ENCODE measurements at places on chromosomes 13 and 19.

- no peak for DNase-seq
Measured at GRCh38 chr13:105670179-105670990, 865.1 kb downstream of the EFNB2 start.

GRCh38 chr19:11435833-11436313 lies 438 bp downstream of the PRKCSH start:
- no peak for DNase-seq

DNA sequence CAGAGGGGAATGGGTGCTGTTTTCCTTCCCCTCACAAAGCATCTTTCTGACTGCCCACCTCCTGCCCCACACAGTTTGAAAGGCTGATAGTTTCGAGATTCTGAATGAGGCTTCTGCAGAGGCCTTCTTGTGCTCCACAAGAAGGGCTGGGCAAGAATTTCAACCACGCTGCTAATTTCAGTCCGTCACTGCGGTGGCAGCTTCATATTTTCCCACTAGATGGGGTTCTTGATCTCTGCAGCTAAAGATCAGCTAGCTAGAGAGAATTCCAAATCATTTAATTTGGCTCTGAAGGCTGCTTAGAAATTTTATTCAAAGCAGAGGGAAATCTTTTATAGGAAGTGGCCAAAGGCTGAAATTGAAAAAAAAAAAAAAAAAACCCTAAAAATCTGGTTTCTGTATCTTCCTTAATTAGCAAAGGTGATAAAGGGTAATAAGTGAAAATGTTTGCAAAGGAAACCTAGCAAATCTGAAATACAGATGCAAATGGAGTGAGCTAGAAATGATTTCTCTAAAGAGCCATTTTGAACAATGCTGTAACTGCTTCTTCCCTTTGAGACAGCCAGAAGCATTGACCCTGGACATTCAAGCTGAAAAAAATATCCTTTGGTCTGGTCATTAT lies 38.0 kb upstream of the C13orf42 start:
- no peak for DNase-seq

GRCh38 chr13:99347335-99347878 lies 40.2 kb upstream of the GPR183 start:
- no peak for DNase-seq

- DNase-seq = no peak
Measured at GRCh38 chr19:57675881-57676280, 5.9 kb upstream of the ZNF551 start.

GRCh38 chr19:29001141-29001581 lies 211.8 kb downstream of the UQCRFS1 start:
- DNase-seq = no peak

DNA sequence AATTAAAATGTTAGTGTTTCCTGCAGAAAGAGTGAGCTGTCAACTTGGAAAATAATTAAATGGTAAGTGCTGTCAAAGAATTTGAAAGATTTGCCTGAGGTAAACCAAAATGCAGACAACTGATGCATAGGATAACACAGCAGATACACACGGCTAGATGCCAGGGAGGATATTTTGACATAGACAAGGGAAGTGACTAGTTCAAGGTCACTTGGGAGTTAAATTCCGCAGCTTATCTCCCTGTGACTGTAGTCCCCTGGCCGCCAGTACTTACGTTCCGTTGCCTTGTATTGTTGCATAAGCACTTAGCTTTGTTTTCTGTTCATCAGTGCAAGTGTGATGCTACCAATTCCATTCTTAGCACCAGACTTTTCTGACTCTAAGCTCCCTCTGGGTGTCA lies 247.3 kb upstream of the MAB21L1 start:
- no peak for DNase-seq

- no peak for DNase-seq
Measured at GRCh38 chr13:53560556-53560955, 531.9 kb downstream of the OLFM4 start.

DNA sequence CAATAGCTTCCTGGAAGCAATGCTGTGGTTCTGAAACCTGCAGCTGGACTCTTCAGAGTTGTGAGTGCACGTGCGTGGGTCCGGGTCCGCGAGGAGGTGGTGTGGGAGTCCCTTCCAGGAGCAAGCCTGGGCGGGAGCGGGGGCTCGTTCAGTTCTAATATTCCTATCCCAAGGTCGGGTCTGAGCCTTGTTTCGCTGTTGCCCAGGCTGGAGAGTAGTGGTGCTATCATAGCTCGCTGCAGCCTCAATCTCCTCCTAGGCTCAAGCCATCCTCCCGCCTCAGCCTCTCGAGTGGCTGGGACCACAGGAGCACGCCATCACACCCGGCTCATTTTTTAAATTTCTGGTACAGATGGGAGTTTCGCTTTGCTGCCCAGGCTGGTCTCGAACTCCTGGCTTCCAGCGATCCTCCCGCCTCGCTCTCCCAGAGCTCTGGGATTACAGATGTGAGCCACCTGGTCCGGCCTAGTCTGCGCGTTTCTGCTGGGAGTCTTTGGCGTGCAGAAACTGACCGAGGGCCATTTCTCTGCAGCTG lies 625 bp downstream of the ZFP82 start:
- DNase-seq = no peak

DNA sequence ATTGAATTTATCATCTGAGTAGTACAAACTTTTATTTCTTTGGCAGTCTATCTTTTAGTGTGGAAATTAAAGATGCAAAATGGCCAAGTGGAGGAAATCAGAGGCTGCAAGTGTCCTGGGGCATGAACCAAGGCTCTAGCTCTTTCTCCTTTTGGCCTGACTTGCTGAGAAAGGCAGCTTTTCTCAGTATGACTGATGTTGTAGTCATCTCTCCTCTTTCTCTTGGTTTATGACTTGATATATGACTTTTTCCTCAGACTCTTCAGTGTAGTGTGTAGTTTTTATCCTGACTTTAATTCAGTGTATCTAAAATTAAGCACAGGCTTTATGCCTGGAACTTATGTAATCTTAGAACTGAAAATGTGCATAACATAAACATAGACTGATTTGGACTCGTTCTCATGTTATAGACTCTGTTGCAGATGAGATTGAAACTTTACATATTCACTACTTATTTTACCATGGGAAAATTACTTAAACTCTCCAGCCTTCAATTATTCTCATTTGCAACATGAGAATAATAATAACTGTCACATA lies 65.7 kb downstream of the SLITRK5 start:
- DNase-seq = no peak

DNA sequence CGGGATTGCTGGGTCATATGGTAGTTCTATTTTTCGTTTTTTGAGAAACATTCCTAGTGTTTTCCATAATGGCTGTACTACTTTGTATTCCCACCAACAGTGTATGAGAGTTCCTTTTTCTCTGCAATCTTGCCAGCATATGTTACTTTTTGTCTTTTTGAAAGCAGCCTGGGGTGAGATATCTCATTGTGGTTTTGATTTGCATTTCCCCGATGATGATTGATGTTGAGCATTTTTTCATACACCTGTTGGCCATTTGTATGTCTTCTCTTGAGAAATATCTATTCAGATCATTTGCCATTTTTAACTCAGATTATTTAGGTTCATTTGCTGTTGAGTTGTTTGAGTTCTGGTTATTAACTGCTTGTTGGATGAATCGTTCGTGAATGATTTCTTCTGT lies 18.5 kb upstream of the ATP12A start:
- DNase-seq = no peak

DNA sequence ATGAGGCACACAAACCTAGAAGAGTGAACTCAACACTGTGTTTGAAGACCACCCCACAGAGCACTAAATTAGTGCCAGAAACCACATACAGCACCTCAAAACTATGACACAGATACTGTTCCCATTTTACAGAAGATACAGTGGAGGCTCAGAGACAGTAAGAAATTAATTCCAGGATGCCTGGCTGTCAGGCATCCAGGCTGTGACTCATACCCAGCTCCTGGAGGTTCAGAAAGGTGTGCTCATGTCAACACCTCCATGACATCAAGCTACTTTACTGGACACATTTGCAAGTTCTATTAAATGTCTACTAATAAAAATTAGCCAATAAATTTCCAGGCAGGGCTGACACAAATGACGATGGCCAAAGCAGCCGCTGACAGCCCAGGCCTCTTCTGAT lies 176.3 kb downstream of the ABCC4 start:
- no peak for DNase-seq

DNA sequence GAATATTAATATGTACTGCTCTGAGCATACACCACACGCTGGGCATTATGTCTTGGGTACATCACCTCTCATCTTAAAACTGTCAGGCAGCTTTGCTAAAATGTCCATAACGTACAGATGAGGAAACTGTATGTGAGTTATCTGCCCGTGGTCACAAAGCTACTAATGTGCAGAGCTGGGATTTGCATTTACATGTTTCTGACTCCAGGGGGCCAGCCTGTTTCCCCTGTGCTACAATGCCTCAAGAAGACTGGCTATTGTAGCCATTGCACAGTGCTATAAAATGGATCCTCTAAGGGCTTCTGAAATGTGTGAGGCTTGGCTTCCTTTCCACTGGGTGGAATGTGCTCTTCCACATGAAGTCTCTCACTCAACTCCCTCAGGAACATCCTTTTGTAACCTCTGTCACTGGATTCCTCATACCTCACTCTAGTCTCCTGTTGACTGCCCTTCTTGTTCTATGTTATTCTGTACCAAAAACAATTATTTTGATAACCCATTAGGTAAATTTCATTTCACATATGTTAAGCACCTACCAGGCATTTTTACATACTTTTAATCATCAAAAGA lies 95.6 kb upstream of the HTR2A start:
- no peak for DNase-seq

GRCh38 chr13:112657850-112658445 lies 31.9 kb upstream of the ATP11A start:
- peak; percentile 48 for DNase-seq

GRCh38 chr13:96104516-96104915 lies 14.6 kb downstream of the HS6ST3 start:
- DNase-seq = no peak

GRCh38 chr19:28569132-28570131 lies 643.5 kb downstream of the UQCRFS1 start:
- no peak for DNase-seq

GRCh38 chr19:41328842-41329225 lies 18.9 kb downstream of the CCDC97 start:
- no peak for DNase-seq

DNA sequence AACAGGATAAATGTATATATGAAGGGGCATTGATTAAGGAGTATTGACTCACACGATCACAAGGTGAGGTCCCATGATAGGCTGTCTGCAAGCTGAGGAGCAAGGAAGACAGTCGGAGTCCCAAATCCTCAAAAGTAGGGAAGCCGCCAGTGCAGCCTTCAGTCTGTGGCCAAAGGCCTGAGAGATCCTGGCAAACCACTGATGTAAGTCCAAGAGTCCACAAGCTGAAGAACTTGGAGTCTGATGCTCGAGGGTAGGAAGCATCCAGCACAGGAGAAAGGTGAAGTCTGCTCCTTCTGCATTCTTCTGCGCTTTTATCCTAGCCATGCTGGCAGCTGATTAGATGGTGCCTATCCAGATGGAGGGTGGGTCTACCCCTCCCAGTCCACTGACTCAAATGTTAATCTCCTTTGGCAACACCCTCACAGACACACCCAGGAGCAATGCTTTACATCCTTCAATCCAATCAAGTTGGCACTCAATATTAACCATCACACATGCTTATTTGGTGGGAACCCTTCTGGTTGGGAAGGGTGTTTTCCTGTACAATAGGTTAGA lies 55.1 kb downstream of the SLAIN1 start:
- no peak for DNase-seq

- DNase-seq = no peak
Measured at GRCh38 chr19:3234800-3235199, 10.3 kb downstream of the CELF5 start.

- DNase-seq = no peak
Measured at GRCh38 chr19:10420444-10421239, at the start of gene PDE4A. Gene PDE4A (plus strand): TSS chr19:10420538. CDS start chr19:10420765, 227 bp downstream.

DNA sequence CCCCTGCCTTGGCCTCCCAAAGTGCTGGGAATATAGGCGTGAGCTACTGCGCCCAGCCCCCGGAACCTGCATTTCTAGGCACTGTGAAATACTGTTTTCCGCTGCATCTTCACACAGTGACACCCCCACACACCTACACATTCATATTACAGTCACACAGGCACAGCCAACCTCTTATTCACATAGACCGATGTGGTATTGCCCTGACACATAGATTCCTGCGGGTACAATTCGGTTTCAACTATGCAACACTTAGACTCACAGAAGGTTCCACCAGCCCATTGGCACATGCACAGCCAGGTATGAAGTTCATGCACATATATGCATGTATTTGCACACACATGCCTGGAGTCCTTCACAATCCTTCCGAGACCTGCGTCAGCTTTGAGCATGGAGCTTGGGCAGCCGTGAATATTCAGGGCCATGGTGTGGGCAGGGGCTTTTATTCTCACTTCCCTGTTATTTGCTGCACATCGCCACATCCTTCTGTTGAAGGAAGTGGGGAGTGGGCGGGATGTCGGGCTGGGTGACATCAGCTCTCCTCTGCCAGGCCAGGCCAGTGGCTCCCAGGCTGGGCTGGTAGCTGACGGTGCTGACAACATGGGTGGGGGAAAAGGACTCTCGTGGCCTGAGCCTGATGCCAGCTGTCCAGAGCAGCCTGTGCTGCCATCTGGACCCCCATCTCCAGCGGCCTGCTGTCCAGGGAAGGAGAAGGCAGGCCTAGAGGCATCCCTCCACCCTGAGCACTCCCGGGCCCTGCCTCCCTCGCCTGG lies 5.4 kb upstream of the CDC37 start:
- DNase-seq = no peak

- no peak for DNase-seq
Measured at GRCh38 chr19:52170863-52171320, 529 bp downstream of the ZNF836 start.

- no peak for DNase-seq
Measured at GRCh38 chr13:106241974-106242953, 293.2 kb downstream of the EFNB2 start.

DNA sequence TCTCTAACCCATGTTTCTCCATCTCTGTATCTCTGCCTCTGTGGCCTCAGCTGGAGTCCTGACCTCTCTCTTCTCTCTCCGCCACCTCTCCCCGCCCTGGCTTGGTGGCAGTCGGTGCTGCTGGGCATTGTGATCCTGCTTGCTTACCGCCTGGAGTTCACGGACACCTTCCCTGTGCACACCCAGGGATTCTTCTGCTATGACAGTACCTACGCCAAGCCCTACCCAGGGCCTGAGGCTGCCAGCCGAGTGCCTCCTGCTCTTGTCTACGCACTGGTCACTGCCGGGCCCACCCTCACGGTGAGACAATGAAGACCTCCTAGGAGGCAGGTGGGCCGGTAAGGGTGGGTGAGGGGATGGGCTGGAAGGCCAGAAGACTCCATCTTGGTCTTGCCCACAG lies 4.2 kb downstream of the PLPPR2 start:
- DNase-seq = no peak

- no peak for DNase-seq
Measured at GRCh38 chr13:20002787-20003186, 44.3 kb downstream of the ZMYM2 start.

- peak; percentile 27 for DNase-seq
Measured at GRCh38 chr13:41182231-41182630, 12.1 kb downstream of the KBTBD7 start.

- DNase-seq = no peak
Measured at GRCh38 chr19:13428352-13428751, 77.9 kb downstream of the CACNA1A start.

- DNase-seq = no peak
Measured at GRCh38 chr13:28094306-28094705, 6.1 kb downstream of the FLT3 start.
